ENCODE measurements at places on chromosomes 4 and X. TPM values are rescaled to one million over a fixed set of nuclear protein-coding genes. Genes with fewer than 3 reads are reported as not detected.

The ITM2A gene
- total RNA-seq: not detected

The SPATA18 gene
- not detected for total RNA-seq

The SLC10A4 gene
- not detected for total RNA-seq

The MAGEC3 gene
- total RNA-seq: 0.23 TPM

The AMOT gene
- 0.23 TPM for total RNA-seq

The CHRNA9 gene
- total RNA-seq: 0.29 TPM

The SLC39A8 gene
- total RNA-seq: 35.3 TPM

The MTMR8 gene
- not detected for total RNA-seq

The AFF1 gene
- 7.1 TPM for total RNA-seq

The MAGEA2B gene
- not detected for total RNA-seq

The PKD2 gene
- total RNA-seq: 42.1 TPM

The GPC4 gene
- 0.11 TPM for total RNA-seq

The SLC6A8 gene
- total RNA-seq: 10.2 TPM
